ENCODE measurements at places on chromosomes 7 and 10.

- DNase-seq, result no peak
Observed at GRCh38 chr7:23210506-23210905, 28.7 kb downstream of the NUP42 start.

DNA sequence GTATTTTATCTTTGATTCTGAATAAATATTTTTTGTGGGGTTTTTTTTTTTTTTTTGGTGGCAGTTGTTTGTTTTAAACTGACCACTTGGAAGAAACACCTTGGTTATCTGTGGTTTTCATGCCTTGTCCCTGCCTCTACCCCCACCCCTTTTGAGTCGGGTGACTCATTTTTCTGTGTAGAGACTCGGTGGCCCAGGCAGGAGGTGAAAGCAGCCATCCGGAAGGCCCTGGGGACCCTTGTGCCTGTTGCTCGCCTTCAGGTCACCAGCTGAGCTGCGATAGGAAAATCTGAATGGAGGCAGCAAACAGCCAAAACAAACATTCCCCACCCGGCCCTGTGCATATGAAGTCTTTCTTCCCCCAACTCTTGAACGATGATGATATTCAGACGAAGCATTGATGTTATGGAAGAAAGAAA, 22.8 kb downstream of the CYP17A1 start:
- DNase-seq, result no peak

- no peak for DNase-seq
Observed at GRCh38 chr10:30095631-30096422, 36.4 kb upstream of the JCAD start.

DNA sequence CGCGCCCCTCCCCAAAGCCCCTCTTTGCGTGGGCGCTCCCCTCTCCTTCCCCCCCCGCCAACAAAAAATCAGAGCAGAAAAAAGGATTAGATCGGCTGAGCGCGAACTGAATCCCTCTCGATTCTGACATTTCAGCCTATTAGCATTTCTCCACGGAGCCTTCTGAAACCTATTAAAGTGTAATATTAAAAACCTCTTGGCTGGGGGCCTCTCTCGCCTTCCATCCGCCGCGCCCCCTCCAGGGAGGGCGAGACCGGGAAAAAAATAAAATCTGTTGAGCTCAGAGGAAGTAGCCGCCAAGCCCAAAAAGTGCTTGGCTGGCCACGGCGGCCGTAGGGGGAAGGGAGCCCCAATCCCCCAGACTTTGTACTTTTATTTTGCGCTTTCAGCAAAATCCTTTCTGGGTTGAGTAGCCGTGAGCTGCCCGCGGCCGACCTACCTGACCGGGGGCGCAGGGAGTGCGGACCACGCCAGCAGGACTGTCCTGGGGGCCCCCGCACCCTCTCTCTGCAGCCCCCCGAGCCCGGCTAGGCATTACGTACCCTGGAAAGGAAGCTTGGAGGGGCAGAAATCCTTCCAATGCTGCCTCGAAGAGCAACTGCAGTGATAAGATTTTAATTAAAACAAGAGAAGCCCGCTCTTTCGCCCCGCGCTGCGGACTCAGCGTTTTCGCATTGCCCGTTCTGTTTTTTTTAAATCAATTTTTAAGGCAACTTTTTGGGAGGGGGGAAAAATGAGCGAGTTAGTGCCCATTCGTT, 1.3 kb upstream of the TNRC18 start:
- DNase-seq, result no peak

GRCh38 chr7:116316838-116317628, 106.7 kb downstream of the TES start:
- no peak for DNase-seq

- no peak for DNase-seq
Observed at GRCh38 chr10:93850031-93851015, 43.5 kb upstream of the SLC35G1 start.

DNA sequence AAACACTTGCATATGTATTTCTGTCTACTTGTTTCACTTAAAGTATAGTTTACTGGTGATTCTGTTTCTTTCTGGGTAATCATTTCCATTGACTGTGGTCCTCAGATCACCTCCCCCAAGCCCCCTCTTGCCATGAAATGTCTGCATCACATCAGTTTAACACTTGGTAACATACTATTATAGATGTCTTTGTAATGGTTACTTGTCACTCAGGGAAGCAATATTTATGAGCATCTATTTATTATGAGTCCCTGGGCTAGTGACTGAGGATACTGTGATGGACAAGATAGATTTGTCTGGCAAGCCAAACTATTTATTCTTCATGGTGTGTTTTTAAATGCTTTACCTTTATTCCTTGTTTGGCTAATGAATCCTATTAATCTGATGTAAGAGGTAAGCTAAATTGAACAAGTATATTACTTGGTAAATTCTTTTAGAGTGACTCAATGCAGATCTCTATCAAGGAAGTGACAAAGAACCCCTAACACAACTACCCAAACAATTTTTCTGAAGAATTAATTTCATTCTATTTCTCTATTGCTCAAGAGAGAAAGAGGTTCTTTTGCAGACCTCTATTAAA, 270.9 kb downstream of the RELN start:
- no peak for DNase-seq

GRCh38 chr7:151409667-151410404, at the start of gene WDR86:
WDR86 (minus strand) TSS chr7:151410038; CDS start chr7:151409589, 449 bp downstream.
- no peak for DNase-seq

DNA sequence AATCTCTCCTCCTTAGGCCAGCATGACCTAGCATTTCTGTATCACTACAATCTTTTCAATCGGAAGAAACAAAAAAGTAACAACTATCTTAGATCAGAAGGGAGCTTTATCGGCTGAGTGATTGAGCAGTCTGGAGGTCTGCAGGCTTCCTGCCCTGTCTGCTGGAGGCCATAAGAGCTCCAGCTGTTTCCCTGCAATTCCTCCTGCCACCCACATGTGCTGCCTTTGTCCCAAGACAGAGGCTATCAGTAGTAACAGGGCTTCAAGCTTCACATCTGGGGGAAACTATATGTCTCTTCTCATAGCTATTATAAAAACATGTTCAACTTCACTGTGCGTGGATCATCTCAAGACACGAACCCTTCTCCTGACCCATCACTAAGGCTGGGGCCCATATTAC, 70.1 kb upstream of the VWC2 start:
- DNase-seq, result no peak

DNA sequence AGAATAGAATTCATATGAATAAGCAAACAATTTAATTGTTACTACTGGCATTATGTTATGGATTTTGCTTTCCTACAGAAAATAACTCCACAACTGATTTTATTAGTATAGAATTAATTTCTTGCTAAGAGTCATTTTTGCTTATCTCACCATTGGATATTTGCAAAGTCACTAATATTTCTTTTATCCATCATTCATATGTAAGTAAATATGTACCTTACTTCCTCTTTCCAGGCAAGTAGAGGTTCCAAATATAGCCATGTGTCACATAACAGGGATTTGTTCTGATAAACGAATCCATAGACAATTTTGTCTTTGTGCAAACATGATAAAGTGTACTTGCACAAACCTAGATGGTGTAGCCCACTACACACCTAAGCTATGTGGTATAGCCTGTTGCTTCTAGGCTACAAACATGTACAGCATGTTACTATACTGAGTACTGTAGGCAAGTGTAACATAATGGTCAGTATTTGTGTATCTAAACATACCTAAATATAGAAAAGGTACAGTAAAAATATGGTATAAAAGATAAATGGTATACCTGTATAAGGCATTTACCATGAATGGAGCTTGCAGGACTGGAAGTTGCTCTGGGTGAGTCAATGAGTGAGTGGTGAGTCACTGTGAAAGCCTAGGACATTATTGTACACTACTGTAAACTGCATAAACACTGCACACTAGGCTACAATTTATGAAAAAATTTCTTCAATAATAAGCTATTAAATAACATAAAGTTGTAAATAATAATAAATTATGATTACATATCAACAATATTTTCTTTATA, 18.3 kb downstream of the KLLN start:
- no peak for DNase-seq

GRCh38 chr7:134478707-134479106, 19.8 kb upstream of the AKR1B1 start:
- DNase-seq, result no peak

Measured in activated CD4-positive, CD25-positive, alpha-beta regulatory T cell (primary cell).